ENCODE measurements at places on chromosomes 13 and 19. TPM values are rescaled to one million over a fixed set of nuclear protein-coding genes. Genes with fewer than 3 reads are reported as not detected.

CGB1 gene
- total RNA-seq: not detected

LILRB5 gene
- total RNA-seq: 48.7 TPM

SLC15A1 gene
- total RNA-seq: not detected

SERTAD3 gene
- 34.8 TPM for total RNA-seq

SMIM44 gene
- not detected for total RNA-seq

CEACAM5 gene
- 0.30 TPM for total RNA-seq

AP1M2 gene
- not detected for total RNA-seq

ATP4A gene
- total RNA-seq: not detected

KRTDAP gene
- total RNA-seq: not detected

GRCh38 chr13:112643759-112644459, 45.9 kb upstream of the ATP11A start:
- DNase-seq: no peak

GRCh38 chr13:112198396-112199010, 131.6 kb downstream of the SOX1 start:
- DNase-seq: peak; percentile 23

GRCh38 chr13:23320926-23321534, 112.5 kb downstream of the SACS start:
- DNase-seq: no peak

- no peak for DNase-seq
These were observed 8.1 kb downstream of the RAB20 start for GRCh38 chr13:110553417-110553816.

- no peak for DNase-seq
These were observed 21.4 kb upstream of the MICU2 start for GRCh38 chr13:21625366-21625765.

GRCh38 chr19:41604831-41605230, 22.0 kb downstream of the CEACAM4 start:
- DNase-seq: no peak

GRCh38 chr19:6925801-6926751, 38.7 kb downstream of the ADGRE1 start:
- no peak for DNase-seq

- DNase-seq: no peak
These were observed 942.1 kb upstream of the SPRY2 start for GRCh38 chr13:81283062-81283461.

DNA sequence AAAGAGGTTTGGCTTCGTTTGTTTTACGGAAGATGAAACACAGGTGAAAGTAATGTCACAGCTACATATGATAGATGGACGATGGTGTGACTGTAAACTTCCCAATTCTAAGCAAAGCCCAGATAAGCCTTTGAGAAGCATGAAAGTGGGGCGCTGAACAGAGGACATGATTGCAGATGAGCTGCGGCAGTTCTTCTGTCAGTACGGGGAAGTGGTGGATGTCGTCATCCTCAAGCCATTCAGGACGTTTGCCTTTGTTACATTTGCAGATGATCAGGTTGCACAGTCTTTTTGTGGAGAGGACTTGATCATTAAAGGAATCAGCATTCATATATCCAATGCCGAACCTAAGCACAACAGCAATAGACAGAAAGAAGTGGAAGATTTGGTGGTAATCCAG, 111.5 kb upstream of the DIAPH3 start:
- DNase-seq: no peak

DNA sequence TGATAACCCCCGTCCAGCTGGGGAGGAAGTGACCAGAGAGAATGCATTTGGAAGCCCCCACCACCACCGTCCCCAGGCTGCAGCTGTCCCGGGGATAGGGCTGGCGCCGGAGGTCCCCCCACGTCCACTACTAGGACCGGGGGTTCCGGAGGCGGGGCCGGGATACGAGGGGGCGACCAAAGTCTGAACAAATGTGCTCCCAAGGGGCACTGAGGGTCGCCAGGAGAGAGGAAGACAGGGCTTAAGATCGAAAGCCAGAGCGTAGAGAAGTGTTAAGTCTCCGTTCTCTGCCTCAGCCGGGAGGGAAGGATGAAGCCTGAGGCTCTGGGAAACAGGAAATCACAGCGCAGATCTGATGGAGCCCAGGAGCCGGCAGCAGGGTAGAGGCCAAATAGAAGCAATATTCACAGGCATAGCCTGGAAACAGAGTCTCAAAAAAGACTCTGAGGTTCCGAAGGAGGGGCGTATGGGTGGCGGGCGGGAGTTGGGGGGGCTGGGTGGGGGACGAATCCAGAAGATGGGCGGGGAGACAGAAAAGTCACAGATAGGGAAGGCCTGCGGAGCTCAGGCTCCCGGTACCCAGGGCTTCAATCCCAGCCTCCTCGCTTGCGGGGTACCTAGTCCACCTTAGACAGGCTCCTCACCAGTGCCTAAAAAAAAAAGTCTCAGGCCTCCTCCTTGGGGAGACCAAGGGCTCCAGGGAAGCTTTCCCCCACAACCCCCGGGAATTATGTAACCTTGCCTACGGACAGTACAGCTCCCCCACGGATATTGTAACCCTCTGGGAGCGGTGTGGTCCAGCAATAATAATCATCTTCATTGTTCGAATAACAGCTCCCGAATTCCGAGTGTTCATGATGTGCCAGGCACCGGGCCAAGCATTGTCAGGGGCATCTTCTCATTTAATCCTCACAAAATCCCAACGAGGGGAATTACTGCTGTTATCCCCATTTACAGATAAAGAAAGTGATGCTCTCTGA, 1.1 kb upstream of the ERF start:
- no peak for DNase-seq

DNA sequence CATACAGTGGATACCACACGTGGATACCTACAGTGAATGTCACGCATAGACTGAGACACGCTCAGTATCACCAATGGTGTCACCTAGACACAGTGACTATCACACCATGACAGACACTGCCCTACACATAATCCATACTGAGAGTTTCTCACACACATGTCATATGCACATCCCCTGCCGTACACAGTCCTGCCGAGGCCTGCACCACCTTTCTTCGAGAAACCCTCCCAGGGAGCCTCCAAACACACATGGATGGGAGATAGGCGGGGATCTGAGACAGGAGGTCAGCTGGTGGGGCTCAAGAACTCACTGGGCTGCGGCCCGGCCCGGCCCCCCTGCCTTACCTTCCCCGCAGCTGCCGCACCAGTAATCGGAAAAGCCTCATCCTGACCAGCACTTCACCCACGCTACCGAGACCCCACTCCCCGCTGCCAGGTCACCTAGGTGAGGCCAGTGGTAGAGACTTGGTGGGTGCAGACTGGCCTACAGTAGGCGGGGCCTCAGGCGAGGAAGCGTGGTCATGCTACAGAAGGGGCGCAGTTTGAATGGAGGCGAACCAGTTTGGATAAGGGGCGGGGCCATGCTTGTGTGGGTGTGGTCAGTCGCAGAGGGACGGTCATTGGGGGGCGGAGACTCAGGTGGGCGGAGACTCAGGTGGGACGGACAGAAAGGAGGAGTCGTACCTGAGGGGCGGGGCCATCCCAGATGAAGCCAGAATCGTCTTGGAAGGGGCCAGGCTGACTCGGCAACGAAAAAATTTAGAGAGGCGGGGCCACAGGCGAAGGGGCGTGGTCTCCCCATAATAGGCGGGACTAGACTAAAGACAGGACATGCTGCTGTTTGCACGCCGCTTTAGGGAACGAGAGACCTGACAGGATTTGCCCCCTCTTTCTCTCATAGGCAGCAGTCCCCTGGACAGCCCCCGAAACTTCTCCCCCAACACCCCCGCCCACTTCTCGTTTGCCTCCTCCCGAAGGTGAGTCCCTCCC, 2.1 kb downstream of the MAST1 start:
- DNase-seq: no peak

DNA sequence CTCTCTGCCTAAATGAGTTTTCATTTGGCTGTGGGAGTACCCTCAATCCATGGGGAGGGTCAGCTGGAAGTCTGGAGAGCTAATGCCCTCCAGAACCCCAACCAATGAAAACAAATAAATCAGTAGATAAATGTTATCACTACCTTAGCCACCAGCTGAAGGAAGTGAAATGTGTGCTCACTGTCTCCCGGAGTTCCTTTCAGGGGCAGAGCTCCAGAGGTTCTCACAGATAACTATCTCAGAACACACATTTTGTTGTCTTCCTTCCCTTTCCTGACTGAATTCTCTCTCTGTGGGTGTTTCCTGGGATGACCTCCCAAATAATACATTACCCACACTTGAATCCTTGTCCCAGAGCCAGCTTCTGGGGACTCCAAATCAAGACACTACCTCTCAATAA, 779.6 kb downstream of the DIAPH3 start:
- DNase-seq: no peak

DNA sequence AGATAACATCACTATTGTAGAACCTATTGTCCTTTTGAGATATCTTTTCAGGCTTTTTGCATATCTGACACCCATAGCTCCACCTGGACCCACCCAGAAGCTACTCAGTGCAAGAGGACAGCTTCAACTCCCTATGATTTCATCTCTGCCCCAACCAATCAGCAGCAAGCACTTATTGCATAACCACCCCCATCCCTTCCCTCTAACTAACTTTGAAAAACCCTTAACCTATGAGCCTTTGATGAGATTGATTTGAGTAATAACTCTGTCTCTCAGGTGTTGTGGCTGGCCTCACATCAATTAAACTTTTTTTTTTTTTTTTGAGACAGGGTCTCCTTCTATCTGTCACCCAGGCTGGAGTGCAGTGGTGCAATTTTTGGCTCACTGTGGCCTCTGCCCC, 13.4 kb upstream of the MTRF1 start:
- DNase-seq: no peak

Data from aorta (tissue), 5 donors.